ENCODE measurements at places on chromosomes 2 and 18. TPM values are rescaled to one million over a fixed set of nuclear protein-coding genes. Genes with fewer than 3 reads are reported as not detected.

RAB27B gene
- total RNA-seq, result under 0.01 TPM

DOK6 gene
- total RNA-seq, result 1.0 TPM

PRKCE gene
- total RNA-seq, result 46.5 TPM

BMP10 gene
- total RNA-seq, result not detected

KCNF1 gene
- total RNA-seq, result 1.0 TPM

STEAP3 gene
- total RNA-seq, result 3.9 TPM

MTCL1 gene
- 11.7 TPM for total RNA-seq

EPB41L5 gene
- 30.8 TPM for total RNA-seq

SLC30A3 gene
- 17.9 TPM for total RNA-seq

PSMA8 gene
- total RNA-seq, result not detected

CHRND gene
- not detected for total RNA-seq

EMILIN1 gene
- 33.7 TPM for total RNA-seq

ZNF514 gene
- 14.0 TPM for total RNA-seq

HS6ST1 gene
- 27.1 TPM for total RNA-seq

PLEKHH2 gene
- total RNA-seq, result 0.14 TPM

PGAP1 gene
- total RNA-seq, result 4.8 TPM

CACNB4 gene
- total RNA-seq, result 0.17 TPM

MTHFD2 gene
- 28.6 TPM for total RNA-seq

PTMA gene
- 1,131 TPM for total RNA-seq

VAMP5 gene
- total RNA-seq, result 45.3 TPM

CGREF1 gene
- total RNA-seq, result 4.8 TPM

SRD5A2 gene
- not detected for total RNA-seq

UGT1A10 gene
- not detected for total RNA-seq

PRSS56 gene
- total RNA-seq, result not detected

RNU2-63P gene
- total RNA-seq, result not detected

DTNA gene
- 2.9 TPM for total RNA-seq

ST8SIA5 gene
- total RNA-seq, result 0.09 TPM

LIPG gene
- 1.9 TPM for total RNA-seq

TRAK2 gene
- 40.7 TPM for total RNA-seq

EGR4 gene
- not detected for total RNA-seq

LMAN2L gene
- total RNA-seq, result 24.2 TPM

ERICH2 gene
- not detected for total RNA-seq

MTIF2 gene
- total RNA-seq, result 30.8 TPM

KLF11 gene
- 11.6 TPM for total RNA-seq

TOGARAM2 gene
- total RNA-seq, result 0.19 TPM

RAB31 gene
- 27.2 TPM for total RNA-seq

PARD6G gene
- total RNA-seq, result 60.2 TPM

STRN gene
- 24.7 TPM for total RNA-seq

PDE6D gene
- total RNA-seq, result 29.8 TPM

FMNL2 gene
- total RNA-seq, result 60.6 TPM

Data from dermis blood vessel endothelial cell (primary cell).